ENCODE measurements at places on chromosomes 5 and 9.

- H3K4me1 ChIP-seq = peaks cover 11% of the 10 kb centered on the region
- H3K36me3 ChIP-seq = no peaks in the 10 kb centered on the region
These were observed 1.3 kb downstream of the AGPAT2 start for GRCh38 chr9:136685790-136686533.

DNA sequence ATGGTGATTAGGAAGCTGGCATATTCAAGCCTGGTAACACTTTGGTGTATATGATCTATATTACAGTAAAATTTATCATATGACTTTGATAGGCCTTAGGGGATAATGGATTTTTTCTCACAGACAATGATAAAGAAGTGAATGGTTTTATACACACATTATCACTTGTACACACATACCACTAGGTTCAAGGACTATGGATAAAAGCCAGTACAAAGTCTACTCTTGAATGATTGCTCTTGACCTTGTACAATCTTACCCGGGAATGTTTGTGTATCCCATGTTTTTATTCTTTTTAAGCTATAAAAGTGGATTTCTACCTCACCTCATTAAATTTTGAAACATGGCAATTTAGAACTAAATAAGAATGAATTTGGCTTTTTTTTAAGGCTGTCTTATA is 414.5 kb upstream of the ADAMTSL1 start:
- DNase-seq = no peak
- H3K36me3 ChIP-seq = no peaks in the 10 kb centered on the region
- no peaks in the 10 kb centered on the region for H3K27me3 ChIP-seq
- no peak overlapping the region for H3K27ac ChIP-seq
- H3K4me3 ChIP-seq = no peak overlapping the region

- no peaks in the 10 kb centered on the region for H3K27me3 ChIP-seq
- DNase-seq = no peak
- H3K27ac ChIP-seq = no peak overlapping the region
- H3K4me1 ChIP-seq = no peaks in the 10 kb centered on the region
These were observed 30.2 kb upstream of the SLCO6A1 start for GRCh38 chr5:102529031-102529430.

GRCh38 chr5:50733741-50734140 is 67.3 kb downstream of the PARP8 start:
- H3K4me3 ChIP-seq = no peak overlapping the region
- H3K27ac ChIP-seq = no peak overlapping the region
- no peak for DNase-seq
- H3K36me3 ChIP-seq = no peaks in the 10 kb centered on the region

GRCh38 chr9:121878271-121878822 is 214.8 kb downstream of the TTLL11 start:
- no peaks in the 10 kb centered on the region for H3K4me1 ChIP-seq
- no peak overlapping the region for H3K27ac ChIP-seq
- no peak overlapping the region for H3K4me3 ChIP-seq
- H3K36me3 ChIP-seq = no peaks in the 10 kb centered on the region
- DNase-seq = no peak

- no peak overlapping the region for H3K4me3 ChIP-seq
- no peak overlapping the region for H3K27ac ChIP-seq
- no peaks in the 10 kb centered on the region for H3K4me1 ChIP-seq
- DNase-seq = no peak
- no peaks in the 10 kb centered on the region for H3K36me3 ChIP-seq
- H3K27me3 ChIP-seq = no peaks in the 10 kb centered on the region
These were observed 369.7 kb downstream of the LRRC70 start for GRCh38 chr5:62948301-62948700.

GRCh38 chr5:112275671-112276070 is 143.4 kb downstream of the EPB41L4A start:
- H3K27ac ChIP-seq = no peak overlapping the region
- no peaks in the 10 kb centered on the region for H3K4me1 ChIP-seq
- DNase-seq = no peak
- no peak overlapping the region for H3K4me3 ChIP-seq
- H3K36me3 ChIP-seq = no peaks in the 10 kb centered on the region

GRCh38 chr5:42813533-42813932 is 1.8 kb upstream of the SELENOP start:
- no peaks in the 10 kb centered on the region for H3K4me1 ChIP-seq
- DNase-seq = no peak
- H3K4me3 ChIP-seq = no peak overlapping the region
- H3K27ac ChIP-seq = no peak overlapping the region
- H3K27me3 ChIP-seq = no peaks in the 10 kb centered on the region

- no peaks in the 10 kb centered on the region for H3K36me3 ChIP-seq
- no peaks in the 10 kb centered on the region for H3K27me3 ChIP-seq
- H3K4me1 ChIP-seq = no peaks in the 10 kb centered on the region
- no peak overlapping the region for H3K27ac ChIP-seq
- no peak for DNase-seq
- H3K4me3 ChIP-seq = no peak overlapping the region
These were observed 69.7 kb downstream of the WNK2 start for GRCh38 chr9:93253633-93254032.

GRCh38 chr9:126692041-126692758 is 78.5 kb downstream of the LMX1B start:
- no peak for DNase-seq
- H3K4me3 ChIP-seq = no peak overlapping the region
- H3K4me1 ChIP-seq = no peaks in the 10 kb centered on the region
- H3K27me3 ChIP-seq = no peaks in the 10 kb centered on the region

DNA sequence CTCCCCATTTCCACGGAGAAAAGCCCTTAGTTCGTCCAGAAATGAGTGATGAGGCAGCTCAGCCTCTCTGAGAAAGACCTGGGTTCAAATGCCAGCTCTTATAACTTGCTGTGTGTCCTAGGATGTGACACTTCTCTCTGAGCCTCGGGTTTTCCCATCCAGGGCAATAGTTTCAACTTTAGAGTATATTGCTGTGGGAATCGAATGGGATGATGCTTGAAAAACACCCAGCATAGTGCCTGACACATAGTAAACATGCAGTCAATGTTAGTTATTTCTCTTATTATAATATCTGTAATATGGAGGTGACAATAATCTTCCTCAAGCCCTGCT is 430 bp upstream of the MAPKAP1 start:
- DNase-seq = no peak
- H3K27ac ChIP-seq = peak overlapping the region; percentile 57
- H3K4me1 ChIP-seq = peaks cover 31% of the 10 kb centered on the region
- H3K36me3 ChIP-seq = no peaks in the 10 kb centered on the region
- H3K4me3 ChIP-seq = peak overlapping the region; percentile 61

- no peaks in the 10 kb centered on the region for H3K4me1 ChIP-seq
- H3K27me3 ChIP-seq = no peaks in the 10 kb centered on the region
- no peaks in the 10 kb centered on the region for H3K36me3 ChIP-seq
- H3K27ac ChIP-seq = no peak overlapping the region
- no peak overlapping the region for H3K4me3 ChIP-seq
These were observed 22.3 kb upstream of the OMD start for GRCh38 chr9:92446536-92446935.

- H3K4me1 ChIP-seq = no peaks in the 10 kb centered on the region
- H3K27me3 ChIP-seq = no peaks in the 10 kb centered on the region
- no peak overlapping the region for H3K4me3 ChIP-seq
- no peaks in the 10 kb centered on the region for H3K36me3 ChIP-seq
- no peak for DNase-seq
These were observed 142.2 kb downstream of the ZNF462 start for GRCh38 chr9:107005201-107005600.

GRCh38 chr9:18478501-18479361 is 4.8 kb downstream of the ADAMTSL1 start:
- no peaks in the 10 kb centered on the region for H3K27me3 ChIP-seq
- H3K36me3 ChIP-seq = no peaks in the 10 kb centered on the region
- no peak overlapping the region for H3K4me3 ChIP-seq
- H3K27ac ChIP-seq = no peak overlapping the region
- no peaks in the 10 kb centered on the region for H3K4me1 ChIP-seq

GRCh38 chr5:78647351-78647818 is 1.2 kb downstream of the LHFPL2 start:
- H3K27me3 ChIP-seq = peaks cover 23% of the 10 kb centered on the region
- H3K36me3 ChIP-seq = no peaks in the 10 kb centered on the region
- peaks cover 9% of the 10 kb centered on the region for H3K4me1 ChIP-seq
- H3K4me3 ChIP-seq = peak overlapping the region; percentile 8
- no peak overlapping the region for H3K27ac ChIP-seq

DNA sequence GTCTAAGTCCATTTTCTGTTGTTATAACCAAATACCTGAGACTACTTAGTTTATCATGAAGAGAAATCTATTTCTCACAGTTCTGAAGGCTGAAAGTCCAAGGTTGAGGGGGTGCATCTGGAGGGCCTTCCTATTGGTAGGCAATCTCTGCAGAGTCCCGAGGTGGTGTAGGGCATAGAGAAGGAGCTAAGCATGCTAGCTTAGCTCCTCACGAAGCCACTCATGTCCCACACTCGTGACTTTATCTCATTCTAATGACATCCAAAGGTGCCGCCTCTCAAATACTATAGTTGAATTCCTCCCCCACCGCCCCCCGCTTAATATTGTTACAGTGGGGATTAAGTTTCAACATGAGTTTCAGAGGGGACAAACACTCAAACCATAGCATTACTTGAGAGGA is 36.0 kb upstream of the ZBED3 start:
- no peak for DNase-seq
- H3K36me3 ChIP-seq = no peaks in the 10 kb centered on the region
- no peaks in the 10 kb centered on the region for H3K4me1 ChIP-seq
- no peak overlapping the region for H3K4me3 ChIP-seq
- H3K27me3 ChIP-seq = no peaks in the 10 kb centered on the region

DNA sequence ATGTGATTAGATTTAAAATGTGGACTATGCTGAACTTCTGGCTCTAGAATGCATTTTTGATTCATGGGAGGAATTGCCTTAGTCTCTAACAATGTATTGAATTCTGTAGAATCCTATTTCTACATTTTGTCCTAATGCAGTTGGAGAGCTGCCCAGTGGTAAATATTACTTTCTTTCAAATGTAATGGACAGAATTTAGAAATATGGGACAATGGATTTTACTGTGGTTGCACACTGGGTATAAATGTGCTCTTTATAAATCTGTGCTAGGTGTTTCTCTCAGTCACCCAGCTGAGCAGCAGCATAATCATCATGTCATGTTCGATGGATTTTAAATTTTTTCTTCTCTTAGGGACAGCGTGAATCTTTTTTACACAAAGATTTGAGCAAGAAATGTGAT is 141.7 kb downstream of the ADGRV1 start:
- H3K4me1 ChIP-seq = no peaks in the 10 kb centered on the region
- H3K27me3 ChIP-seq = no peaks in the 10 kb centered on the region
- no peak for DNase-seq
- H3K36me3 ChIP-seq = no peaks in the 10 kb centered on the region

DNA sequence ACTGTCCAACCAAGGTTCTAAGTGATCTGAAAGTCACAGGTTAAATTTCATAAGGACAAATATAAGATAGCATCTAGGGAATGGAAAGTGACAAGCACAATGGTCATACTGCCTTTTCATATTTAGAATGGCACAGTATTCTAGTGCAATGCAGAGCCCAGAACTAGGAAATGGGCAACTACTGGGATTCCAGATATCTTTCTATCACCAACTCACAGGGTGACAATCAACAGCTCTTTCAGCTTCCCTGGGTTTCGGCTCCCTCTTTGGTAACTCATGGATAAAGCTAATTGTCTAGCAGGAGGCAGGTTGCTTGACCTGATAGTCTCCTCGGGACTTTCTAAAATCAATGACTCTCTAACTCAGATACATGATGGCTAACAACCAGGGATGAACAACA is 60.4 kb downstream of the NR3C1 start:
- H3K27ac ChIP-seq = no peak overlapping the region
- no peak overlapping the region for H3K4me3 ChIP-seq
- DNase-seq = no peak

DNA sequence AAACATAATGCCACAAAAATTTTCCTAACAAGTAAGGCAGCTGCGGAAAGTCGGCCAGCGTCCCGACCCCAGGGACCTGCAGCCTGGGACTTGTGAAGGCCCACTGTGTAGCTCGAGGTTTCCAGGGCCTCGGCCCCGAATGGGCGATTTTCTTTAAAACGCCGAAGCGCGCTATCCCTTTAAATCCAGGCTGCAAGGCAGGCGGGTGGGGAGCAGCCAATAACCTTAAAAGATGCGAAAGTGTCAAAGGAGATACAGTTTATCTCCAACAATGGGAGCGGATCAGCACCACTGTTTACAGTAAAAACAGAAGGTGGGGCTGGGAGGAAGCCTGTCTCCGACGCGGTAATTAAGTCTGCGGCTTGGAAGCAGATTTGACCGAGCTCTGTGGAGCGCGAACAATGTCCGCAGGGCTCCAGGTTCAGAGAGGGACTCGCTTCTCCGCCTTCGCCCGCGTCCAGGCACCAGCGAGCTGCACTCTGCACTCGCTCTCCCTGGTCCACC is 1.7 kb upstream of the ZSWIM6 start:
- peaks cover 21% of the 10 kb centered on the region for H3K4me1 ChIP-seq
- DNase-seq = no peak
- peak overlapping the region; percentile 80 for H3K27ac ChIP-seq
- H3K27me3 ChIP-seq = no peaks in the 10 kb centered on the region
- peak overlapping the region; percentile 79 for H3K4me3 ChIP-seq

DNA sequence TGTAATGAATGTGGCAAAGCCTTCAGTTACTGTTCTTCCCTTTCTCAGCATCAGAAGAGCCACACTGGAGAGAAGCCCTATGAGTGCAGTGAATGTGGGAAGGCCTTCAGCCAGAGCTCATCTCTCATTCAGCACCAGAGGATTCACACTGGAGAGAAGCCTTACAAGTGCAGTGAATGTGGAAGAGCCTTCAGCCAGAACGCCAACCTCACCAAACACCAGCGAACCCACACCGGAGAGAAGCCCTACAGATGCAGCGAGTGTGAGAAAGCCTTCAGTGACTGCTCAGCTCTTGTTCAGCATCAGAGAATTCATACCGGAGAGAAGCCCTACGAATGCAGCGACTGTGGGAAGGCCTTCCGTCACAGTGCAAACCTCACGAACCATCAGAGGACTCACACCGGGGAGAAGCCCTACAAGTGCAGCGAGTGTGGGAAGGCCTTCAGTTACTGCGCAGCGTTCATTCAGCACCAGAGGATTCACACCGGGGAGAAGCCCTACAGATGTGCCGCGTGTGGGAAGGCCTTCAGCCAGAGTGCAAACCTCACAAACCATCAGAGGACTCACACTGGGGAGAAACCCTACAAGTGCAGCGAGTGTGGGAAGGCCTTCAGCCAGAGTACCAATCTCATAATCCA is 6.8 kb downstream of the RPL12 start:
- peaks cover 73% of the 10 kb centered on the region for H3K36me3 ChIP-seq
- no peak overlapping the region for H3K4me3 ChIP-seq
- no peak for DNase-seq

- no peaks in the 10 kb centered on the region for H3K4me1 ChIP-seq
- H3K36me3 ChIP-seq = peaks cover 4% of the 10 kb centered on the region
- H3K27me3 ChIP-seq = no peaks in the 10 kb centered on the region
- DNase-seq = no peak
- H3K4me3 ChIP-seq = no peak overlapping the region
These were observed 26.5 kb downstream of the MRPS27 start for GRCh38 chr5:72293495-72294055.

DNA sequence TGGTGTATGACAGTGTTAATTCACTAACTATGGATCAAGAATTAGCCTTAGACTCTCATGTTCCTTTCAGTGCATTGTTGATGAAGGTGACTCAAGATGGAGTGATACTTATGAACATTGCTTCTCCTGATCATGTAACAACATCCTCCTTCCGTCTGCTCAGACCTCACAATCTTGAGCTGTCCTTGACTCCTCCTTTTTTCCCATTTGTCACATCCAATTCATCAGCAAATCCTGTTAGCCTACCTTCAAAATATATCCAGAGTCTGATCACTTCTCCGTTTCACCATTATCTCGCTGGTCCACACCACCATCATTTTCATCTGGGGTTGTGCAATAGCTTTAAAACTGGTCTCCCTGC is 9.2 kb upstream of the SEMA6A start:
- H3K4me3 ChIP-seq = no peak overlapping the region
- no peaks in the 10 kb centered on the region for H3K4me1 ChIP-seq
- no peaks in the 10 kb centered on the region for H3K27me3 ChIP-seq
- no peaks in the 10 kb centered on the region for H3K36me3 ChIP-seq
